ENCODE measurements at places on chromosomes 2 and 18.
A peak's percentile ranks its signal among the peaks of the same experiment; 100 is the strongest.

GRCh38 chr18:68608851-68609490 is 105.9 kb downstream of the TMX3 start:
- no peak for DNase-seq

DNA sequence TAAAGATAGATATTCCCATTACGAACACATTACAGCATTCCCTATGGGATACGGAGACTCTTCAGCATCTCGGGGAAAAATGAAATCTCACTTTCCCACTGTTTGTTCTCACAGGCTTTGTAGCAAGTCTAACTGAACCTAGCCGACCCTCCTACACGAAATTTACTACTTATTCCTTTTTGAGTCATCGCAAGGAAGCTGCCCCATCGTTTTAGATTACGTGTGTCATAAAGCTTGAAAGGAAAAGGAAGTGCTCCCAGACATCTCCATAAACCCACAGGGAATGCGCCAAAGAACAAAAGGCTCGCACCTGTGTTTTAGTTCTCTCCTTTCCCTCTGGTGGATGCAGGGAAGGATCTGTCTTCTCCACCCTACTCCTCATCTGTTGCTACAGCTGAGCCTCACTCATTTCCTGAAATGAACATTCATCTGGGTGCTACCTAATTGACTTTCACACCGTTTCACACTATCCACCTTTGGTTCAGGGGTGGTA is 76.2 kb upstream of the STK39 start:
- DNase-seq: no peak

DNA sequence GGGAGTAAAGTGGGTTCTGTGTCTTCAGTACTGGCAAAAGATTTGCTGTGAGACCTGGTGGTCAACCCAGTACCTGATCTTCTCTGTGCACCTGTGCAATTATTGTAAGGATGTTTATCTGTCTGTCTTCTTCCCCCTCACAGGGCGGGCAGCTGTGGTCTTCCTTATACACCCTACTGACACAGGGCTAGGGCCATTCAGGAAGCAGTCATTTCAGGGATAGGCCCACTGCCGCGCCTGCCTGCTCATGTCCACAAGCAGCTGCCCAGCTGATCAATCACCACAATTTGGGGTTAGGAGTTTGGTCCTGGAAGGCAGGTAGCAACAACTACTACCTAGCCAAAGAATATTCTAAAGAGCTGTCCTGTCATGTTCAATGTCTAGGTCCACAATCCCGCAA is 1.2 kb upstream of the CNNM4 start:
- DNase-seq: no peak

DNA sequence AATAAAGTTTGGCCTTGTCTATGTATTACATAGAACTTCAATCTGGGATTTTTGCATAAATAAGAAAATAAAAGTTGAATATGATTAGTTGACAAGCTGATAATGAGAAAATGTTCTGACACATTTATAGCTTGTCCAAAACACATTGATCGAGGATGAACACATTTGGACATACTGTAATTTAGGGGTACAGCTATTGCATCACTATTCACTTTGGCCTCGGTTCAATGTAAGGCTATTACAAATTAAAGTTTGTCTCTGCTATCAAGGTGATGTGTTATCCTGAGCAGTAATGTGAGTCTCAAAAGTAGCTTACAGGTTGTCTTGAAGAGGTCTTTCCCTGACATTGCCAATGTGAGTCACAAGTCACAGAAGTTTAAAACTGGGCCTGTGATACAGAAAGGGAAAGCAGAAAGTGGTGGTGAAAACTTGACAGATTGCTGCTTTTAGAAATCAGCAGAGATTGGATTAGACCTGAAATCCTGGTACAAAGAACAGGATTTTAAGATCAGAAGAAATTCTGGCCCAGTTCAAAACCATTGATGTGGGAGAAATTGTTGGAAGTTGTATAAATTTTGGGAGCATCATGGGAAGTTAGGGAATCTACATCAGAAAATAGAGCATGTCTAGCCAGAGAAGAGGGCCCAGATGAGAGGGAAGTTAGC is 674.1 kb downstream of the NYAP2 start:
- DNase-seq: no peak

- peak; percentile 36 for DNase-seq
These were observed 204.1 kb downstream of the NDUFA10 start for GRCh38 chr2:239820836-239821693.

DNA sequence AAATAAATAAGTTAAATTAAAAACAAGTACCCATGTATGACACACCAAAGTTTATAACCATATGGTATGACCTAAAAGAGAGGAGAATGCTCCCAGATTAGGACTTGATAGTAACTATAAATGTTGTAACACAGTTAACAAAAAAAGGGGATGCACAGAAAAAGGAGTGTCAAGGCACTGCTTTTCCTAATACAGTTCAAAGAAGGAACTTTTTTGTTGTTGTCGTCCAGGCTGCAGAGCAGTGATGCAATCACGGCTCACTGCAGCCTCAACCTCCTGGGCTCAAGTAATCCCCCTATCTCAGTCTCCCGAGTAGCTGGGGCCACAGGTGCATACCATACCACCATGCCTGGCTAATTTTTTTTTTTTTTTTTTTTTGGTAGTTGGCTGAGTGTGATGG is 2.7 kb downstream of the NARS1 start:
- DNase-seq: no peak

GRCh38 chr2:176830362-176830761 is 382.2 kb upstream of the HNRNPA3 start:
- DNase-seq: no peak

DNA sequence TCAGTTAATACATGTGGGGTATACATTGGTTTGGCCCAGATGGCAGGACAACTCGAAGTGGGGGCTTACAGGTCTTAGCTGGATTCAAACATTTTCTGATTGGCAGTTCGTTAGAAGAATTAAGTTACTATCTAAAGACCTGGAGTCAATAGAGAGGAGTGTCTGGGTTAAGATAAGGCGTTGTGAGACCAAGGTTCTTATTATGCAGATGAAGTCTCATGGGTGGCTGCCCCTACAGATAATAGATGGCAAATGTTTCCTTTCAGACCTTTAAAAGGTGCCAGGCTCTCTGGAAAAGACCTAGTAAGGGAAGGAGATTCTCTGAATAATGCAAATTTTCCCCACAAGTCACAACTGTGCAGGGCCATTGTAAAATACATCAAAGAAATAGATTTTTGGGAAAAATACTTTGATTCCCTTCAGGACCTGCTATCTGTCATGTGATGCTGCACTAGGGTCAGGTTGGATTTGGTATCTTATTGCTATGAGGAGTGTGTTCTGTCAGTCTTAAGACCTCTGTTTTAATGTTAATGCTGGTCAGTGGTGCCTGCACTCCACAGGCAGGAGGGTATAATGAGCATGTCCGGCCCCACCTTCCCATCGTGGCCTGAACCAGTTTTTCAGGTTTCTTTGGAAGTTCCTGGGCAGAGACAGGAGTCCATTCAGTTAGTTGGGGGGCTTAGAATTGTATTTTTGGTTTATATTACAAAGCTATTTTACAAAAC is 14.3 kb upstream of the MC5R start:
- no peak for DNase-seq

GRCh38 chr18:49875783-49876182 is 62.5 kb upstream of the ACAA2 start:
- DNase-seq: no peak

GRCh38 chr2:20691076-20691734 is 24.3 kb downstream of the GDF7 start:
- no peak for DNase-seq

DNA sequence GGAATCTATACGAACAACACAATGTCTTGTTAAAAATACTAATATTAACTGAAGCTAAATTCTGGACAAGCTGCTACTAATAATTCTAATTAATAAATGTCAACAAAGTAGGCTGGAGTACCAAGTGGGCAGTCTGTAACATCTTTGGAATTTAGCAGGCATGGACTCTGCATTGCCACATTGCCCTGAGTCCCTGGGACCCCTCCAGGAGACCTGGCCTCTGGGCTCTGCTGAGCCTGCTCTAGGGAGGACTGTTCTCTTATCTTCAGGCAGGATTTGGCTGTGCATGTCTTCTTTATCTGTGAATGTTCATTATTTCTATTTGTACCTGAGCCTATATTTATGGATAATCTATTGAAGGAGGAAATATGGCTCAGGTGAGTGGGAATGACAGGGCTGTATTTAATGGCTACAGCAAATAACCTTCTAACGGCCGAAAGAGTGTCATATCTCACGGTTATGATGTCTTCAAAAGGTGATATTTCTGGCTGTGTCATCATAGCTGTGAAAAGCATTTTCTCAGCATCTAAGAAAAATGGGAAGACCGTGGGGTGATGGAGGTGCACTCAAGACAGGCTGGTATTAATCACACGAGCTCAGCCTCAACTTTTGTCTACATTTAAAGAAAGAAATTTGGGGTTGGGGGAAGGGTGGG is 28.6 kb upstream of the SETBP1 start:
- no peak for DNase-seq

DNA sequence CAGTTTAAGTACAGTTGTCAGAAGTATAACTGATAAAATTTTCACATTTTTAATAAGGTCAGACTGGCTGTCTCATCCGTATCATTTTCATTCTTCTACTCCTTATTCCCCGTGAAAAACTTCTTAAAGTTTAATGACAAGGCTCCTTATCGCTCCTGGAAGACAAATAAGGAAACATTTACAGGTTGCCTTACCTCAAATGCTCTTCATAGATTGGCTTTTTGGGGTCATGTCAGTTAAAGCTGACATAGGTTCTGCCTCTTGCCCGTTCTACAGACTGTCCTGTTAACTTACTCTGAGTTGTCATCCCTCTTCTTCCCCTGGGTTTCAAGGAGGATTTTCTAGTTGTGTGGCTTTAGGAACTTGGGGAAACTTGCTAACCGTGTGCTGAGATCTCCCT is 75.3 kb downstream of the TANC1 start:
- DNase-seq: no peak

DNA sequence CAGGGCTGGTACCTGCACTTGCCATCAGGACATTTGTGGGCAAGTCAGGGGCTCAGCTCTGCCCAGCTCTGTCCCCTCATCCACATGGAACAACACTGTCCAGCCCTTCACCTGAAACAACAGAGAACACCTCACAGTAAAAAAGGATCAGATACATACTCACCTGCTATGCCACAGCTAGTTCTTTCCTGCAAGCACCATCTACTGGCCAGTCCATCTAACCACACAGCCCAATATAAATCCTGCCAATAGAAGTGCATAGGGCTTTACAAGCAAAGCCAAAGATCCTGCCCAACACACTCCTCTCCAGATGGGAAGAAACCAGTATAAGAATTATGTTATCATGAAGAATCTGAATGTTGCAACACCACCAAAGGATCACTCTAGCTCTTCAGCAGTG is 52.2 kb upstream of the GALNT13 start:
- no peak for DNase-seq

GRCh38 chr2:240310645-240311044 is 124.8 kb upstream of the GPC1 start:
- no peak for DNase-seq

- DNase-seq: no peak
These were observed 919.0 kb downstream of the MBD2 start for GRCh38 chr18:53305461-53305860.

DNA sequence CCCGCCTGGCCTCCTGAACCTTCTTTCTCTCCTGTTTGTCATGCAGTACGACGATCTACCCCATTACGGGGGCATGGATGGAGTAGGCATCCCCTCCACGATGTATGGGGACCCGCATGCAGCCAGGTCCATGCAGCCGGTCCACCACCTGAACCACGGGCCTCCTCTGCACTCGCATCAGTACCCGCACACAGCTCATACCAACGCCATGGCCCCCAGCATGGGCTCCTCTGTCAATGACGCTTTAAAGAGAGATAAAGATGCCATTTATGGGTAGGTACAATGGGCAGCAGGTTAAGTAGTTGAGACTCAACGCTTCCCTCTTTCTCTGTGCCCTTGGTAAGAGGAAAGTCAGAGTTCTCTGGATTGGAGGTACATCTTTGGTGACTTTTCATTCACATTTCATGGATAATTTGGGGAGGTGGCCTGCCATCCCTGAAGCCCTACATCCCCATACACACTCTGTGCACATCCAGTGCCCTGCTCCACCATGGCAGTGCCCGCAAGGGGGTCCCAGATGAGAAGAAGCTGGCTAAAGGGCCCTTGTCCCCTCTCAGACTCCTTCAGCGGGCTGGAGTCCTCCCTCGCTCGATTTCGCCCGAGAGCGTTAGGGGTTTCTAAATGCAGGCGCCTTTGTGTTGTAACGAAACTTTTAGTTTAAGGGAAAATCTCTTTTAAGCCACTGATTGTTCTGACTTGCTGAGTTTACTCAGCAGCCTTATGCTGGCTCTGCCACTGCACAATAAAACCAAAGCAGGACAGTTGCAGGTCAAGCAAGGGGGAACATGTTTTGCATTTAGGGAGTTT is 3.0 kb downstream of the MEIS1 start:
- no peak for DNase-seq

DNA sequence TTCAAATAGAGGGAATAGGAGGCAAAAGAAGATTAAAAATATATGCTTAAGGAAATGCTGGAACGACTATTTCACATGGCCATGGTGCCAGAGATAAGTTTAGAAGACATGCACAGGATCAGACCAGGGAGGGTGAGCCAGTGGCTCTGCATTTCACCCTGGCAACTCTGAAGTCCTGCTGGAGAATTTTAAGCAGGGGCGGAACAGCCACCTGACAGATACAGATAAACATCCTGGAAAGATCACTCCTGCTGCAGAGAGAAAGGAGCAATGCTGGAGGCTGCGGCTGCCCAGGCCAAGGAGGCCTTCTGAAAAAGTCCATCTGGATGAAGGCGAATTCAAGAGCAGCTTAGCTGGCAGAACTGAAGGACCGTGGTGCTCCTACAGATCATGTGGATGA is 755.9 kb downstream of the RNF144A start:
- DNase-seq: no peak

GRCh38 chr2:1521878-1522830 is 108.9 kb downstream of the TPO start:
- no peak for DNase-seq

- DNase-seq: no peak
These were observed 156.1 kb upstream of the NFATC1 start for GRCh38 chr18:79239631-79240030.

DNA sequence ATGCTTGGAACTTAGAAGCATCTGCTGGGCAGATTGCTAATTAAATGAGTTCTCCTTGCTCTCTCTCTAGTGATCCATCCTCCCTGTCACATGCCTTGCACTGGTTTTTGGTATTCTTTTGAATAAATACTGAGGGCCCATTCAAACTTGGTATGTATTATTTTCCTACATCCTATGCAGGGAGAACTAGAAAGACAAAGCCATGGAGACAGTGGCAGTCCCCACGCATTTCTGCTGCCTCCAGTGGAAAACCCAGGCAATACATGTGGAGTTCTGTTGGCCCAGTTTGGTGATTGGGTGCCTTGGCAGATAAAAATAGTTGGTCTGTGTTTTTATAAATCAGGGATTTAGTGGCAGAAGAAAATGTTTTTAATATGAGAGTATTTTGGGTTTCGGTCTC is 68.7 kb downstream of the DIS3L2 start:
- no peak for DNase-seq

DNA sequence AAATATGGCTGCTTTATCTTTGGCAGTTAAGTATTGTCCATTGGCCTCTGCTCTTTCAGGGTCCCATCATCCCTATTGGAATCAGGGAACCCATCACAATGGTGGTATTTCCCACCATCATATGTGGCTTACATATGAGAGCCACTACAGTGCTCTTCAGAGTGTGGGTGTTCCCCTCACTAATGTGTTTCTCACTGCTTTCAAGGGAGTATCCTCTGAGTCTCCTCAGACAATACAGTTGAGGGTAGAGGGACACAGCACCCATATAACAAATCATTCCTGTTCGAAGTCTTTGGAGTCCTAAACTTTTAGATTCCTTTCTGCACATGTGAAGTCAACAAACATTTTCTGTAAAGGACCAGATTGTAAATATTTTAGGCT is 48.8 kb upstream of the DNAJC10 start:
- no peak for DNase-seq

GRCh38 chr18:44386401-44386800 is 294.3 kb upstream of the SETBP1 start:
- DNase-seq: no peak

Data from hematopoietic multipotent progenitor cell treated with erythropoietin and hydrocortisone succinate and interleukin-3 and kit ligand, for 15 days (in vitro differentiated cells).